Pulmonary artery endothelial cell (primary cell): ENCODE measurements at places on chromosomes 2 and 18. TPM values are rescaled to one million over a fixed set of nuclear protein-coding genes. Genes with fewer than 3 reads are reported as not detected.

The TANC1 gene
- 55.0 and 78.7 TPM in 2 replicates for total RNA-seq

The CD8B2 gene
- total RNA-seq: not detected in 2 replicates

The EML6 gene
- 1.1 and 2.0 TPM in 2 replicates for total RNA-seq

The SERPINB4 gene
- total RNA-seq: not detected in 2 replicates

The MPP4 gene
- 9.0 TPM in 2 replicates for total RNA-seq

The TUBA4B gene
- total RNA-seq: not detected in 2 replicates

The ST8SIA3 gene
- total RNA-seq: not detected in 2 replicates

The CDH20 gene
- not detected in 2 replicates for total RNA-seq

The NCK2 gene
- 33.9 and 40.2 TPM in 2 replicates for total RNA-seq

GRCh38 chr2:176284461-176285049 lies 15.3 kb downstream of the MTX2 start:
- DNase-seq: no peak

DNA sequence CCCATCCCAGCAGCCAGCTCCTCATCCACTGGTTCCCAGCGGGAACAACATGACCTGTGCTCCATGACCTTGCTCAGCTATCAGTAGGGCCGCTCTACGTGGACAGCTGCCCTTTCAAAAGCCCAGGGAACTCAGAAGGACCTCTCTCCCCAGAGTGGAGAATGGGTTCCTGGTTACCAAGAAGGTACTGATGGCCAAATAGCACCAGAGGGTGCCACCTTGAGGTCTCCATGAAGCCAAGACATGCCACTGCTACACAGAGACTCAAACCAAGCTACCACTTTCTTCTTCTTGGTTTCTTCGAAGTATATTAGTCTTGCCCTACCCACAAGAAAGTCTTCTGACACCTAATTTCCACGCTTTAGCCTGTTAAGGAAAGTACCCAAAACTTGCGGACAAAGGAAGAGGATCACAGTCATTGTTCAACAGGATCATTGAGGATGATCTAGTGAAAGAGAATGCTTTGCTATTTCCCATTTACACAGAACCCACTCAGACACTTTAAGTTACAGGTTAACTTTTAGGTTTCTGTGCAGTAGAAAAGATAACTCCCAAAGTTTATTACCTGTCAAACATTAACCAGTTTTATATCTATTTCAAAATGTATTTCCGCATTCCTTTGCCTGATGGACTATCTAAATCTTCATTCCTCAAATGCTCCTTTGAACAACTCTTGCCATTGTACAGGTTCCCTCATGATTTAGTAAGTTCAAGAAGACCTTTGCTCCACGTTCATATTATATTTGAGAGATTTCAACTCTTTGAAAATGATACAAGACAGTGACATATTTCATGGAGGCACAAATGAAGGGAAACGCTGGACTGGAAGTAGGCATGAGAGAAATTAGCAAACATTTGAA lies 102.2 kb downstream of the ALPK2 start:
- no peak for DNase-seq

- DNase-seq: no peak
Measured at GRCh38 chr2:28096421-28096820, 205.9 kb downstream of the BABAM2 start.

GRCh38 chr2:129717560-129718130 lies 261.8 kb upstream of the RAB6C start:
- no peak for DNase-seq

DNA sequence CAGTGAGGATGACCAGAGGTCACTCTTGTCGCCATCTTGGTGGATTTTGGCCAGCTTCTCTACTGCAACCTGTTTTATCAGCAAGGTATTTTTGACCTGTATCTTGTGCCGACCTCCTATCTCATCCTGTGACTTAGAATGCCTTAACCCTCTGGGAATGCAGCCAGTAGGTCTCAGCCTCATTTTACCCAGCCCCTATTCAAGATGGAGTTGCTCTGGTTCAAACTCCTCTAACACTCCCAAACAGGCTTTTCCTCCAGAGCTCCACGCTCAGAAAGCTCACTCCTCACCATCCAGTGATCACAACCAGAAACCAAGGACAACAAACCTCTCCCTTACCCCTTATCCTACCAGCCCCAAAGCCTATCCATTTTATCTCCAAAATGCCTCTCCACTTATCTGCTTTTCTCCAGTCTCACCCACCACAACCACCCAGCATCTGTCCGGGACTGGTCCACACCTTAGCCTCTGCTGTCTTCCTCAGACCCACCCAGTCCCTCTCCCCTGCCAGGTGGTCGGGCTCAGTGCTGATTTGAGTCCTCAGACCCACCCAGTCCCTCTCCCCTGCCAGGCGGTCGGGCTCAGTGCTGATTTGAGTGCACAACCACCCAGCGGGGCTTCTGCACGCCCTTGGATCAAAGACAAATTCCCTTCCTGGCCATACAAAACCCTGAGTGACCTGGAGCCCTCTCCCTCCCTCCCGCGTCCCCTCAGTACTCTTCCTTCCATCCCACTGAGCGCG lies 11.7 kb upstream of the SMAD7 start:
- DNase-seq: no peak

GRCh38 chr2:156756516-156756915 lies 320.3 kb downstream of the GPD2 start:
- no peak for DNase-seq

DNA sequence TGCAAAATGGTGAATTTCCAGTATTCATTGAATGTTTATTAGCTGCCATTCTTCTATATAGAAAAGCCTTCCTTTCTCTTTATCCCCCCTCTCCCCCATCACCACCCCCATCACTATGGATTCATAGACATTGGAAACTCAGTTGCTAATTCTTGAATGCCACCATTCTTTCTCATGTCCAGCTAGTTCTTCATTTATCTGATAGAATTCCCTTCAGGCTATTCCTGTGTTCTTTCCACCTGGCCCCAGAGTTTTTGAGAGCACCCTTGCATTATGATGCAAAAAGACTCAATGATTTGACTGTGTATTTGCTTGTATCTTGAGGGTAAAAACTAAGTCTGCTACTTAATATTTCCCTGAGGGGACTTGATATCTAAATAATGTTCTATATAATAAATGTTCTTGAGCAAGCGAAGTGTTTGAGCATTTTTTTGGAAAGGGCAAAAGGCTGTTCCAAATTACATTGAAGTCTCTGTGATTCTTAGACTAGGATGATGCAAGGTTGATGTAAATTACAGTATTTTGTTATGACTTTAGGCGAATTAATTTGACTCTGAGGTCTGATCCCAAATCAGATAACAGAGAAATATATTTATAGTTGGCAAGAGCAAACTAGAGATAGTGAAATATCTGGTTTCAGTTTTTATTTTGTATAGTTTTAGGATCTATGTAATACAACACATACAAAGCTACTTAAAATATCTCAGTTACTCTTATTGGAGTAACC lies 18.8 kb upstream of the SOS1 start:
- no peak for DNase-seq

DNA sequence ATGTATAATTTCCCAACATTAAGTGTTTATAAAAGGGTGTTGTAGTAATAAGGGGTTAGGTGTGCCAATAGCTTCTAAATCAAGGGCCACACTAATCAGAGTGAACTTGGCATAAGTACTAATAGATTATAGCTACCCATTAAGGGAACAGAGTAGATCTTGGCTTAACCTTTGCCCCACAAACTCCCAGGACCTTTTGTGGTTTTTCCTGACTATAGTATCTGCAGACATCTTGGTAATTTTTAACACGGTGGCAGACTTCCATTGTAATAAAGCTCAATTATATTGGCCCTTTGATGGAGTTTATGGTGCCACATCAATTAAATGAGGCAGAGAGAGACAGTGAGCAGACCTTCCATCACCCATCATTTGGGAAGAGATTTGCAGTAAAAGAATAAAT lies 358.5 kb upstream of the HNRNPA3 start:
- DNase-seq: no peak

DNA sequence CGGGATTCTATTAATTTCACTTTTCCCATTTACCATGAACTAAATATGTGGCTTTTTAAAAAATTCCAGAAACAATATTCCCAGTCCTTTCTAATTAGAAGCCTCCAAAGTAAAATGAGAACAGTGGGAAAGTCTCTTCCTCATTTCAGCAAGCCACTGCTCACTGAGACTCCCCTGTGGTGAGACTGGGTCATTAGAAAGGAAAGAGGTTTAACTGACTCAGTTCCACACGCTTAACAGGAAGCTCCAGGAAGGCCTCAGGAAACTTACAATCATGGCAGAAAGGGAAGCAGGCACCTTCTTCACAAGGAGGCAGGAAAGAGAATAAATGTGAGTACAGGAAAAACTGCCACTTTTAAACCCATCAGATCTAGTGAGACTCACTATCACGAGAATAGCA lies 258.9 kb upstream of the CHAC2 start:
- DNase-seq: no peak

GRCh38 chr2:48395658-48396057 lies 134.3 kb upstream of the STON1 start:
- DNase-seq: no peak

DNA sequence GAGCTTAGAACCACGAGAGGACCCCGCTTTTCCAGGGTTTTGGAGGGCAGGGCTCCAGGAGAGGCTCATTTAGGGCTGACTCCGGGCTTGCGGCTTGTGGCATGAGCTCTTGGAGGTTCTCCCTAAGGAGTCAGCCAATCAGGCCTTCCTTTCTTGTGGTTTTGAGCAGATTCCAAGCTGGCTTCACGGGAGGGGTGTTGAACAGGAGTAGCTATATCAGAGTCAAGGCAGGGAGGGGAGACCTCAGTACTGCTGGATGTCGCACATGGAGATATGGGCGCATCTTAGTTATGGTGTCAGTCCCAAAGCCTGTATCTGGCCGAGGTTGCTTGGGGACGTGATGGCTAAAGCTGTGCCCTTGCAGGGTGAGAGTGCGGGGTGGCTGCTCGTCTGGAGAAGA lies 98.6 kb downstream of the AGAP1 start:
- DNase-seq: no peak

DNA sequence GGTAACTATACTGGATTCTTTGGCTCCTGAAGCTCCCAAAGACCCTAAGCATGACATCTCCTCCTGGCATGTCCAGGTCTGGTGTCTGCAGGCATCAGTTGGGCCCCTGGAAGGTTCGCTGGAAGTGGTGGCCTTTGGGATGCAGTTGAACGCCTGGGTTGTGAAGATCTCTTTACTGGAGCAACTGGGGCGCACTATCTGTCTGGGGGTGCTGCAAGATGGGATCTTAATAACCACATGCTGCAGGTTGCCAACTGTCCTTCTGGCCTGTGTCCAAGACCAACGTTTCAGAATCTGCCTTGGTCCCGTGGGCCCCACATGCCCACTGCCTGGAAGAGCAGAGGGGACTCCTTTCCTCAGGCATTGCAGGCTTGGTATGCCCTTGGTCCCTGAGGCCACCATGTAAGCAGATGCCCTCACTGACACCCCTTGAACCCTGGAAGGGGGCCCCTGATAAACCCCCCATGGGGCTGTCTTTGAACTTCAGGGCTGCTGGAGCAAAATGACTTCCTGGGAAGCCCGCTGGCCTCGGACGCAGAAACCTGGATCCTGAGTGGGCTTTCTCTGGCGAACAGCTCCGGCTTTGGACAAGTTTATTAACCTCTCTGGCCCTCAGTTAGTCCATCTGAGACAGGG lies 101.9 kb downstream of the TWIST2 start:
- no peak for DNase-seq

DNA sequence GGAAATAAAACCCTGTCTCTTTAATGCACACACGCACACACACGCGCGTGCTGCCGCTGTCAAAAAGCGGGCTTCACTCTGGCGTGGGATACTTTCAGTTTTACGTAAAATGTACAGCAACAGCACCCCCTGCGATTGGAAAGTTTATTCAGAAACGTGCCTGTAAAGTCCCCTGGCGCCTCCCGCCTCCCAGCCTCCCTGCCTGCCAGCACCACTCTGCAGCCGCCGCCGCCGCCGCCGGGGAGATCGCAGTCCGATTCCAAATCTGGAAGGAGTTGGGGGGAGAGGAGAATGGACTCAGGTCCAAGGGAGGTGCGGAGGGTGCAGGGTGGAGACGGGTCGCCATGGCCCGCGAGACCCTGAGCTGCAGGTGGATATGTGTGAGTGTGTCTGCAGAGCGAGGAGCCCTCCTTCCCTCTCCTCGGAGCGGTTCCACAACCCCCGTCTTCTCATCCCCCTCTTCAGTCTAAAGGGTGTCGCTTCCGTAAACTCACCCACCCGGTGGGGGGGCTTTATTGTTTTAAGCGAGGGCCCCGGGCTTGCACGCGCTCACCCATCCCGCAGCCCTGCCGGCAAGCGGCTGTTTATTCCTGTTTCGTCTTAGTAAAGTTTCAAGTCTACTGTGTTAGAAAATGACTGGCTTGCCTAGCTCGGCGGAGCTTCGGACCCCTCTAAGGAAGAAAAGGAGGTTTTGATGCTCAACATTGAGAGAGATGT lies 1.8 kb upstream of the BCL11A start:
- peak; percentile 32 for DNase-seq

DNA sequence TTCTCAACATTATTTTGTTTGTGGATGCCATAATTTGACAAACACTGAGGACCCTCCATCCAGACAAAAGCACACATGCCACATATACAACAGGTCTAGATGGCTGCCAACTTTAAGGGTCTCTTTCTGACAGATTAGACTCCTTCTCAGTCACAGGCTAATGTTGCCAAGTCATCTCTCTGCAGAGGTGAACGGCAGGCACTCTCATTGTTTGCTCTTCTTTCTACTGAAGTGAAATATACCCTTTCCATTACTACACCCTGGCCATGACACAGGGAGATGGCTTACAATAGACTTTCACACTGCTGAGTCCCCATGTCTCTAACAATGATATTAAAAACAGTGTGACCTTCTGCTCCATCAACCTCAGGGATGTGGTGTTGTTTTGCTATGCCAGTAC lies 47.5 kb upstream of the ZNF397 start:
- no peak for DNase-seq

DNA sequence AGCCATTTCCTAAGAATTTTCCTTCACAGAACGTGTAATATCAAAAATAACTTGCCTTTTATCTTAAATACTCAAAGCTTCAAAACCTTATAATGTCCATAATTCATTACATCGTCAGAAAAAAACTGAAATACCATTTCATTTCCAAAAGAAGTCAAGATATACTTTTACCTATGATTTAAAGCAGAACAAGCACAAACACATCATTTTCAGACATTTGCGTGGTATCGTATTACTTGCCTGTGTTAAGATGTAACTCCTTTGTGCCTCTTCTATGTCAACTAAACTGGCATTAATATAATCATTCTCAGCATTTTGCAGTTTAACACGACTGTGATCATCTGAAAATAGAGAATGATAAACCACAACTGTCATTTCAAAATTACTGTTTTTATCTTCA lies 47.5 kb downstream of the PTPN2 start:
- no peak for DNase-seq

DNA sequence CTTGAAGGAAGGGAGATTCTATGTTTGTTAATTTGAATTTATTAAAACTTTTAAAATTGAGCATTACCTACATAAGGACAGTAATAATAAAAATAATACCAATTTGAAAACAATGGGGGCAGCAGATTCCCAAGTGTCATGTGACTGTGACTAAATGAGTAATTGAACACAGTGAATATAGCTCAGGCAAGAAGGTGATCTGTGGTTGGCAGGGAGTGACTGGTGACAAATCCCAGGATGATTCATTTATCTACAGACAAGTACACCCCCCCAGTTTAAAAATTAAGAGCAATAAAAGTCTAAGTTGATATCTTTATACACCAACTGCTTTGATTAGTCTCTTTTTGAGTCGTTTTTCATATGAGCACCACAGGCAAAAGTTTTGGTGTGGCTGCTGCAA lies 299.5 kb downstream of the ARHGAP15 start:
- no peak for DNase-seq
